Endothelial cell of umbilical vein (primary cell): ENCODE measurements at places on chromosomes 13 and 19.

- DNase-seq: no peak
Observed at GRCh38 chr19:30799865-30800755, 427.9 kb downstream of the ZNF536 start.

DNA sequence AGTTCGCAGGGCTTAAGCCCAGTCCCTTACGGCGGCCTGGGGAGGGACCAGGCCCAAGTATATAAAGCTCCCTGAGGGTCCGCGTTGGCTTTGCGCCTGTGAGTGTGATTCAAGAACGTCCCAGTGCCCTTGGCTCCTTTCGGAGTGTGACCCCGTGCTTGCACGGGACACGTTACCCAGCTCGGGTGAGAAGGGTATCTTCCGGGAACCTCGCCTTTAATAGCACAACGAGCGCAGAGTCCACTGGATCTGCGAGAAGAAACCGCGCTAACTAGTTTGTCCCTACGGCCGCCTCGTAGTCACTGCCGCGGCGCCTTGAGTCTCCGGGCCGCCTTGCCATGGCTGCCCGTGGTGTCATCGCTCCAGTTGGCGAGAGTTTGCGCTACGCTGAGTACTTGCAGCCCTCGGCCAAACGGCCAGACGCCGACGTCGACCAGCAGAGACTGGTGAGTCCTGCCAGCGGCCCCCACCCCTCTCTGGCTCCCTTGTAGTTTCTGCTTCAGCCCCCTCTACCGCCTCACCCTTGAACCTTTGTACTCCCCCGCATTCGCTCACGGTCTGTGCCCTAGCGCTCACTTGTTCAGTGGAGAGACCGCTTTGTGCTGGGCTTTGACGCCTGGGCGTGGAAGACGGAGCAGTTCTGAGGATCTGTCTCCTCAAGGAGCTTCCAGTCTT, at the start of gene DNAJC15:
DNAJC15 (plus strand) TSS at position 298 of the 675 bp plus-strand sequence; CDS start at position 339, 41 bp downstream.
- peak; percentile 91 for DNase-seq

DNA sequence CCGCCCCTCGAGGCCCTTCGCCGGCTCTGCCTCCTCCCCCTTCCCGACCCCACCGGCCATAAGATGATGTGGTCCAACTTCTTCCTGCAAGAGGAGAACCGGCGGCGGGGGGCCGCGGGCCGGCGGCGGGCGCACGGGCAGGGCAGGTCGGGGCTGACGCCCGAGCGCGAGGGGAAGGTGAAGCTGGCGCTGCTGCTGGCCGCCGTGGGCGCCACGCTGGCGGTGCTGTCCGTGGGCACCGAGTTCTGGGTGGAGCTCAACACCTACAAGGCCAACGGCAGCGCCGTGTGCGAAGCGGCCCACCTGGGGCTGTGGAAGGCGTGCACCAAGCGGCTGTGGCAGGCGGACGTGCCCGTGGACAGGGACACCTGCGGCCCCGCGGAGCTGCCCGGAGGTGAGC, 1.4 kb downstream of the CACNG6 start:
- no peak for DNase-seq

DNA sequence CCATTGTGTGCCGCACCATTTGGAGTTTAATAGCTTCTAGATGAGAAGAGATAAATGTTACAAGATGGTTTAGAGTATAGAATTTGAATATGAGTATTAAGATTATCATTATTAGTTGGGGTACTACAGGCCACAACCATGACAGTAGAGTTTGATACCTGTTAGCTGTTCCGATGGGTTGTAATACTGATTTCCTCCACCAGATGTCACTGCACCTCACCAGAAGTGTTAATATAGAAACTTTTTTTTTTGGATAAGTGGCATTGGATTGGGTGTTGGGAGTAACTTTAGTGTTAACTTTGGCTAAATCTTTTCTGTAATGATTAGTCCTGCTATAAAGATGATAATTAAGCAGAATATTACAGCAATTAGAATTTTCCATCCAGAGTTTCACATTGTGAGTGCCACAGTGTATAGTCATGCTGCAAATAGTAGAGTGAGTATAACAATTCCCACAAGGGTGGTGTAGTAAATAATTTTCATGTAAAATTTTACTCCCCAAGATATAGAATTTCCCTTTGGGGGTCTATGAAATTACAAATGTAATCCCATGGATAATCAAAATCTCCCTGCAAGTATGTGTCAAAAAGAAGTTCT, 56.3 kb downstream of the PSG3 start:
- no peak for DNase-seq

GRCh38 chr19:35436477-35437405, 11.3 kb upstream of the FFAR2 start:
- peak; percentile 15 for DNase-seq

DNA sequence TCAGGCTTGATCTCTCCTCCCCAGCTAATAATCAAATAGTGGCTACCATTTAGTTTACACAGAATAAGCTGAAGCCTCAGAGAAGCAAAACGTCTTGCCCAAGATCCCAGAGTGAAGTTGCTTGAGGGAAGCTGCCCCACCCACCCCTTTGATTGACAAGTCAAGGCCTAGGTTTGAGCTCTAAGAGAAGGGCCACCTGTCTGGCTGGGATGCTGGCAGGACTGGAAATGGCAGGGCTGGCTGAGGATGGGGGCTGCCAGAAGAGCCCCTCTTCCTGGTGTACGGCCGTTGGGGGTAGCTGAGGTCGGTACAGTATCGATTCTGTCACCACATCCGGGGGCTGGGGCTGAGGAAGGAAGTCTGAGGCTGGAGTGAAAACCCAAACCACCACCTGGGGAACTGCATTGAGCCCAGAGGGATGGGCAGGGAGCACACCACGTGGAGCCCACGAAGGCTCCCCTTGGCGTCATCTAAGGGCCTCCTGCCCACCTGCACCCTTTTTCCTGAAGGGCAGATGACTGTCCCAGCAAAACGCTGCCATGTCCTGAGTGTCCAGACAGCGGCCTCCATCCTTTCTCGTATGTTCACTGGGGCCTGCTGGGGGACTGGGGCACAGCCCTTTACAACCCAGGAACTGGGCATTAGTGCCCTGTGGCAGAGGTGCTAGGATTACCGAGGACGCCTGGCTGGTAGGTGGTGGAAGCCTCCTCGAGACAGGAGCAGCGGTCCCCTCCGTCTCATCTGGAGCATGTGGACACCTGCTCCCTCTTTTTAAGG, 1.4 kb upstream of the PRKD2 start:
- DNase-seq: no peak

GRCh38 chr19:14700711-14701375, 11.0 kb downstream of the ZNF333 start:
- DNase-seq: no peak

DNA sequence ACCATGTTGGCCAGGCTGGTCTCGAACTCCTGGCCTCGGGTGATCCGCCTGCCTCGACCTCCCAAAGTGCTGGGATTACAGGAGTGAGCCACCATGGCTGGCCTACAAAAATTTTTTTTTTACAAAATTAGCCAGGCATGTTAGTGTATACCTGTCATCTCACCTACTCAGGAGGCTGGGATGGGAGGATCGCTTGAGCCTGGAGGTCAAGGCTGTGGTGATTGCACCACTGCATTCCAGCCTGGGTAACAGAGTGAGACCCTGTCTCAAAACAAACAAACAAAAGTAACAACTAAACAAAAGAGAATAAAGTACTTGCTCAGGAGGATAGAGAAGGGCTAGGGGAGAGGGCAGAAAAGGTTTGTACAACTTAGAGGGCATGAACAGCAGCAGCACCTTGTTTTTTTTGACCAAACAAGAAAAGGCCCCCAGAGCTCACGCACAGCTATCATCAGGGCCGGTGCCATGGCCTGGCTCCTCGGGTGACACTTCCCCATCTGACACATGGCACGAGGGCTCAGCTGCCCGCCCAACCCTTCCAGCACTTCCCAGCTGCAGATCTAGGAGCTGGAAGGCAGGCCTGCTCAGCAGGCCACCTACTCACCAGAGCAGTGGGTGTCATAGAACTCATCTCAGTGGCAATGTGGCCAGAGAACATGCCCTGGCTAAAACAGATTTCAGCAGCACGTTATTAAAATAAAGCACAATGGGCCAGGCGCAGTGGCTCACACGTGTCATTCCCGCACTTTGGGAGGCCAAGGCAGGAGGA, 8.6 kb upstream of the SLC7A9 start:
- no peak for DNase-seq

GRCh38 chr19:13463296-13463695, 43.0 kb downstream of the CACNA1A start:
- DNase-seq: no peak

- no peak for DNase-seq
Observed at GRCh38 chr19:8501981-8502380, 459 bp downstream of the PRAM1 start.

- no peak for DNase-seq
Observed at GRCh38 chr13:39688699-39689405, 33.4 kb downstream of the COG6 start.

GRCh38 chr19:33269016-33269415, 33.3 kb downstream of the CEBPA start:
- DNase-seq: no peak

GRCh38 chr19:38044267-38045111, 137.5 kb downstream of the SIPA1L3 start:
- DNase-seq: peak; percentile 27

- no peak for DNase-seq
Observed at GRCh38 chr19:45354241-45354842, 13.8 kb downstream of the KLC3 start.

DNA sequence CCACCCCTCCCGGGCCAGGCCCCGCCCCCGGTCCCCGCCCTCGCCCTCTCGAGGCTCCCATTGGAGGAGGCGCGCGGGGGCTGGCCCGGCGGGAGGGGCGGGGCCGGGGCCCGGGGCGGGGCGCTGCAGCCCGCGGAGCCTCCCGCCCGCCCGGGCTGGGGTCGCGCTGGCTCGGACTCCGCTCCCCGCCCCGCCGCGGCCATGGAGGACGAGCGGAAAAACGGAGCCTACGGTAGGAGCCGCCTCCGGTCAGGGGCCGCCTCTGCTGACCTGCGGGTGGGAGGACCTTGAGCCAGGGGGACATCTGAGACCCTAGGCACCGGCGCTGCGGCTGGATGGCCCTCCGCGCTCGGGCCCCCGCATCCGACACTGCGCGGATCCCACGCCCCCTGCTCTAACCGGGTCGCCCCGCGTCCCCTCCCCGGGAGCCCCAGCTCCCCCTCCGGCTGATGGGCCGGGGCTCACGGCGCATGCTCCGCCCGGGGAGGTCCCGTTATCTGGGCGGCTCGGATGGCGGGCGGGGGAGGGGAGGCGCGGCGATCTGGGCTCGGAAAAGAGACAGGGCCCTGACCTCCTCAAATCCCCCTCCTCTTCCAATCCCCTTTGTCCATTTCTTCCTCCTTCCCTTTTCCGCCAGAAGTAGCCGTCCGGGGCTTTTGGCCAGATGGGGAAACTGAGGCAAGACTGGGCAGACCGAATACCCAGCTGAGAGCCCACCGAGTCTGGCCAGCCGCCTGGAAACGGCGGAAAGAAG, 15.4 kb upstream of the AP1M2 start:
- peak; percentile 83 for DNase-seq

- DNase-seq: no peak
Observed at GRCh38 chr13:79722885-79723445, 242.0 kb downstream of the NDFIP2 start.
